CD4-positive, alpha-beta T cell treated with Interleukin-15 for 4 hours (primary cell): ENCODE measurements at places on chromosomes 16 and 17.

GRCh38 chr16:53761962-53762703, 58.2 kb downstream of the FTO start:
- no peak for DNase-seq

GRCh38 chr17:62804822-62805221, 3.3 kb downstream of the MARCHF10 start:
- no peak for DNase-seq

GRCh38 chr17:43550754-43551153, 4.6 kb upstream of the ETV4 start:
- DNase-seq = no peak

DNA sequence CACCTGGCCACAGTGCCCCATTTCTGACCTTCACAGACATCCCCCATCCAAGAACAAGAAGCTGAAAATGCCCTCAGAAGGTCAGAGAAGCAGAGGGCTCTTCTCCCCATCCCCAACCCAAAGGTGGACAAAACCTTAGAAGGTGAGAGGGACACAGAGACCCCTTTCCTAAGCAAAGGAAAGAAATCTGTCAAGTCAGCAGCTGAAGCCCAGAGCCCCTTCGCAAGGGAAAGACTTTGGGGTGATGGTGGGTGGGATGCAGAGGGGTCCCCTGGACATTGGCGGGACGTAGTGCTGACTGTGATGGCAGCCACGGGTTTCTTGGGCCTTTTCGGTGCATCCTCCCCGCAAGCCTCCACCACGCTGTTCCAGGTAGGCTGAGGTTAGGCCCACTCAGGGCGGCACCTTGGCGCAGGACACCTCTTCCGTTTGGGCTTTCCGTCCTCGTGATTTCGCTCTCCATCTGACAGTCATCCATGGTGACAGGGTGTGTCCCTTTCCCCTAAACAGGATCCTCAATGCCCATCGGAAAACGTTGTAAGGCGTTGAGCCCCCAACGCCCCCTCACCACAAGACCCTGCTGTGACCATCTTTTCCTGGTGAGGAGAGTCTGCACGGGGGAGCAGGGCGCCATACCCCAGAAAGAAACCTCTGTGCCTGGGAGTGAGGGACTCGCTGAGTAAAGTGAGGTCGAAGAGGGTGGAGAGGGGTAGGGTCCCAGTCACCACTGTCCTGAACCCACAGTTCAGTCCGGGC, 10.7 kb upstream of the GSDMA start:
- no peak for DNase-seq

GRCh38 chr17:77131904-77132303, 8.9 kb upstream of the SEC14L1 start:
- DNase-seq = no peak

GRCh38 chr16:78216166-78216745, 116.8 kb downstream of the WWOX start:
- DNase-seq = no peak

DNA sequence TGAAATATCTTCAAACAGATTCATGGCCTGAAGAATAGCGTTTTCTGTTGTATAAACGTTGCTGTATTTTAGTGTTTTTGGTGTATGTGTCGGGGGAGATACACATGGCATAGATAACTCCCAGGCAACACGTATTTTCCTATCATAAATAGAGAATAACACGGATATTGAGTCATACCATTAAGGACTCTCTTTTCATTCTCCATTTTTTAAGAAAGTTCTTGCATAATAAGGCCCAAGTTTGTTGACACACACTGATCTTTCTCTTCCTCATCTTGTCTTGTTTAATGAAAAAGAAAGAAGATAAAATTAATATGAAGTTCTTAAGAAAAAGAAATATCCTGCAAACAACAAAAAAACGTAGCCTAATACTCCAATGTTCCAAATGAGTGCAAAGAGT, 13.4 kb downstream of the ABCA8 start:
- no peak for DNase-seq

DNA sequence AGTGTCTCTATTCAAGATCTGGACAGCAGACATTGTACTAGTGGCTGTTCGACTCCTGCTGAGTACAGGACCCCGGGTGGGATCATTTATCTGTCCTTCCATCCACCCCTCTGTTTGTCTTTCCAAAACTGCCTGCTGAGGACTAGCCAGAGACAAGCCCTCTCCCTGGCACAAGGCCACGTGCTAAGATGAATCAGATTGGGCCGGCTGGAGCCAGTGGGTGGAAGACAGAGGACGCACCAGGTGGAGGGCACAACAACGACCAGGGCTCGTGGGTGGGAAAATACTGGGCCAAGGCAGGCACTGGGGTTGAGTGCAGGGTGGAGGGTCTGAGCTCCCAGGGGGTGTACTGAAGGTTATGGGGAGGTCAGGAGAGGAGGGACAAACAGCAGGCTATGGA, 1.4 kb upstream of the CA7 start:
- DNase-seq = no peak

GRCh38 chr16:27903046-27903655, 160.4 kb downstream of the GSG1L start:
- DNase-seq = no peak

GRCh38 chr16:50326835-50327465, 41.8 kb downstream of the BRD7 start:
- peak; percentile 74 for DNase-seq

- no peak for DNase-seq
Measured at GRCh38 chr17:76446449-76447231, 6.3 kb downstream of the UBE2O start.

DNA sequence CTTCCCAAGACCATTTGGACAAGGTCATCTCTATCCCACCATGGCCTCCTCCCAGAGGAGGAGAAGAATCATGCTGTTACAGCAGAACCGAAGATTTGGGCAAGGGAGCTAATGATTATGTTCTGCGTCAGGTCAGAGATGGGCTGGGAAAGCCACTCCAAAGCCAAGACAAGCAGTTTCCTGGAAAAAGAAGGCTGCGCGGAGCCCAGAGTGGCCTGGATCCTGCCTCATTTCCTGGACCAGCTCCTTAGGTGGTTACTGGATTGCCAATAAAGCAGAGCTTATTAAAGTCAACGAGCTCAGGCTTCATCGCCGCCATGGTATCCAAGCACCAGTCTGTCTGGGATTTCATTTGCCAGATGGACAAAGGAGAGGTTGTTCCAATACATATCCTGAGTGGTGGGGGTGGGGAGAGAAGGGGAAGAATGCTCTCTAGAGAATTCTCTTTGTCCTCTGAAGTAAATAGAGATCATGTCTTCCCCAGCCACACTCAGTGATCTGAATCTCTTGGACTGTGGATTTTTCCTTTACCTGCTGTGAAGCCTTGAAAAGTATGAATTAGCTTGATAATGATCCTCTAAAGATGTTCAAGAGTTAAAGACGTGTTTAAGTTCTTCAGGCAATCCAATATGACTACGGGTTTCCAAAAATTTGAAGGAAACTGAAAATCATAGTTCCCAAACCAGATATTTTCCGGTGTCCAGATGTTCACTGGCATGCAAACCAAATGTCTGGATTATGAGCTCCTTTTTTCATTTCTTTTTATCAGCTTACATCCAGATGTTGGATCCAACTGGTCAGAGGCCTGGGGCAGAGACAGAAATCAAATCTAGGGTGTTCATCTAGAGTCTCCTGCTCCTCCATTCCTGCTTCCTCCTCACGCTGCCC, 17.7 kb downstream of the PRAC1 start:
- DNase-seq = no peak

DNA sequence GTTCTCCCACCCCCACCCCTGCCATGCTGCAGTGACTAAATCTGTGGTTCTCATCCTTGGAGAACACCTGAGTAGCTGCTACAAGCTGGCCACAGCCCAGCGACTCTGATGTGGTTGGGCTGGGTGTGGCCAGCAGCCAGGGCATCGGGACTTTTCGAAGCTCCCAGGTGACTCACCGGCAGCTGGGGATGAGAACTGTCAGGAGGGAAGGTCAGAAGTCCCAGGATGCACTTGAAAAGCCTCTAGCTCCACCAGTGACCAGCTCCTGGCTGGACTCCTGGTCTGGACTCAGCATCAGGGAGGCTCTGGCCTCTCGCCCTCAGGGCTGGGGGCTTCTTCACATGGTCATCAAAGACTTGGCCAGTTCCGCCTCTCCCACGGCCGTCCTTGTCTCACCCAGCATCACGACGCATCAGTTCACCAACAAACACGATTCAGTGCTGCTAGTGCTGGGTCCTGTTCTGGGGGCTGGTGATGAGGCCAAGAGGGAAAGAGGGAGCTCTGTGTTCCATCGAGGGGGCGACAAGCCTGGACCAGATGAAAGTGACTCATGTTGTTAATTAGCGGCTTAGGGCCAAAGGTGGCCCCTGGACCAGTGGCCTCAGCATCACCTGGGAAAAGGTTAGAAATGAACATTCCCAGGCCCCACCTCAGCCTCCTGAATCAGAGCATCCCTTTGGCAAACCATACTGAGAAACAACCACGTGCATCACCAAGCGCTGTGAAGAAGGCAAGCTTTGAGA, 3.9 kb upstream of the C17orf99 start:
- no peak for DNase-seq

GRCh38 chr17:82334204-82334621, 647 bp upstream of the SECTM1 start:
- DNase-seq = no peak

- no peak for DNase-seq
Measured at GRCh38 chr17:80802626-80803450, 188.8 kb upstream of the CHMP6 start.

DNA sequence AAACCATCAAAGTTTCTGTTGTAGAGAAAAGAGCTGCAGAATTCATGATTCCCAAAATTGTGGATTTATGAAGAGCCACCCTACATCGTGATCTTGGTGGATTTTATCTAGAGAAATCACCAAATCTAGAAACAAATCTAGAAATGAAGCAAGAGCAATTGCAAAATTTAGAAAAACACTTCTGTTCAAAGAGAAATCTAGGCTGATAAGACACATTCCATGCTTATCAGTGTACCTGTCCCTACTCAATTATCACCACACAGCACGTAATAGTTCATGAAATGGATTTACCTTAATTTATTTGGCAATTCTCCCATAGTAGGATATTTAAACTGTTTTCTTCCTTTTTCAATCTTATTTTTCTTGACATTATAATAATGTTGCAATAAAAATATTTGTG, 94.0 kb upstream of the NOL11 start:
- no peak for DNase-seq

- no peak for DNase-seq
Measured at GRCh38 chr17:3766779-3767178, 34.2 kb downstream of the ITGAE start.

- DNase-seq = peak; percentile 80
Measured at GRCh38 chr16:84672276-84673202, 24.2 kb downstream of the KLHL36 start.
